ENCODE measurements at places on chromosomes 1 and 21. TPM values are rescaled to one million over a fixed set of nuclear protein-coding genes. Genes with fewer than 3 reads are reported as not detected.
A peak's percentile ranks its signal among the peaks of the same experiment; 100 is the strongest.

AADACL3 gene
- total RNA-seq = not detected

AKNAD1 gene
- total RNA-seq = not detected

DNA sequence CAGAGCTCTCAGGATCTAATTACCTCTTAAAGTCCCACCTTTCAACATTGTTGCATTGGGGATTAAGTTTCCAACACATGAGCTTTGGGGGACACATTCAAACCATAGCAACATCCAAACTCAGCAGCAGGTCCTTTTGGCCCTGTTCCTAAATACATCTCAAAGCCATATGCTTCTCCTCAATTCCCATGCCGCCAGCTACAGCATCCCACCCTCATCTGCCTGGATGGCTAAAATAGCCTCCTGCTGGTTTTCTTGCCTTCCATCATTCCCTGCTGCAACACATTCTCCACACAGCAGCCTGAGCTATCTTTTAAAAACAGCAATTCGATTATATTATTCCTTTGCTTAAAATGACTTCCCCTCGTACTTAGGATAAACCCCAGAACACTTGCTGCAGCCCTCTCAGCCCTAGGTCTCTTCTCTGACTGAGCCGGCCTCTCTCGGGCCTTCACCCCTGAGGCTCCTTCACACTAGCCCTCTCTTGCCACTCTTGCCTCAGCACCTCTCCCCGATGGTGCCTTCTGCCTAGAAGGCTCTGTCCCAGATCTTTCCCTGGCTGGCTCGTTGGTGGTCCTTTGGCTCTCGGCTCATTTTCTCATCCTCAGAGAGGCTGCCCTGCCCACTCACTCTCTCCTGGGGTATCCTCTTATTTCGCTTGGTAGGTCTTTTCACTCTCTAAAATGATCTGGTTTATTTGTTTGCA is 16.5 kb downstream of the MYBPH start:
- no peak for DNase-seq

GRCh38 chr1:24157918-24158481 is 15.1 kb upstream of the IL22RA1 start:
- no peak for DNase-seq

DNA sequence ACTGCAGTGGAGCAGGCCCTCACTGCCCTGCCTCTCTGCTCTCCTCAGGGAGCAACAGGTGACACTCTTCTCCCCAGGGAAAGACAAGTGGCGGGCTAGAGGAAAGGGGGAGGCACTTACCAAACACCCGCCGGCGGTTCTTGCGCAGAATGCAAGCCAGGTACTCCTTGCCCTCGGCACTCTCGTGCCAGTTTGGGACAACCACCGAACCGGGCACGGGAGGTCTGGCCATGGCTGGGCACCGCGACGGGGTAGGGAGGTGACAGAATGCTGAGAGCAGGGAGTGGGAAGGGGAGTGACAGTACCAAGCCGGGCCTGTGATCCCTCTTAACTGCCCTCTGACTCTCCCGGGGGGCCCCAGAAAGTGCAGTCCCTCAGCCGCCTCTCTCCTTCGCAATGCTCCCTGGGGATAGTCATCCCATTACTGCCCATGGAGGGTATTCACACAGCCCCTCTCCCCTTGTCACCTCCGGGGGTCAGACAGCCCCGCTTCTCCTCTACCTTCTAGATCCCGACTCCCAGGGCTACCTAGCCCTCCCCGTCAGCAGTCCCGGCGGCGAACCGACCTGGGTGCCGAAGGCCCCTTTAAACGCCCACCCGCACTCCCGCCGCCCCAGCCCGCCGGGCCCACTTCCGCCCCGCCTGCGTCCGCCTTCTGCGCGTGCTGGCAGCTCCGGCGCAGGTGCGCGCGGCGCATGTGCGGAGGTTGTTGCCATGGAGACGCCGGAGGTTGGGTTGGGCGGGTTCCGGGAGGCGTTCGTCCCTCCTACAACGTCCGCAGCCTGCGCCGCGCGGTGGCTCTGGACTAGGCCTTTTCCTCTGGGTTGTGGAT is at the start of gene CPLANE2:
Gene CPLANE2, minus strand, starts transcription at position 673 of the 832 bp plus-strand sequence. Its CDS starts 441 bp downstream, at position 232.
- peak; percentile 92 for DNase-seq

- DNase-seq = no peak
Measured at GRCh38 chr1:177848577-177848976, 121.3 kb downstream of the SEC16B start.

Measured in Caco-2 (cell line).